ENCODE measurements at places on chromosomes 2 and 18.
A peak's percentile ranks its signal among the peaks of the same experiment; 100 is the strongest.

DNA sequence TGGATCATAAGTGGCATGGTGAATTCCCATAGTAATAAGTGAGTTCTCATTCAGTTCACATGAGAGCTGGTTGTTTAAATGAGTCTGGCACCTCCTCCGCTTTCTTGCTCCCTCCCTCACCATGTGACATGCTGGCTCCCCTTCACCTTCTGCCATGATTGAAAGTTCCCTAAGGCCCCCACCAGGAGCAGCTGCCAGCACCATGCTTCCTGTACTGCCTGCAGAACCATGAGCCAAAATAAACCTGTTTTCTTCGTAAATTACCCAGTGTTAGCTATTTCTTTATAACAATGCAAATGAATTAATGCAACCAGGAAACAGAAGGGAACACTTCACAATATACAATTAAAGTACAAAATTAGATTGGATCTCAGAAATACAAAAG lies 257.0 kb downstream of the MREG start:
- DNase-seq = no peak

DNA sequence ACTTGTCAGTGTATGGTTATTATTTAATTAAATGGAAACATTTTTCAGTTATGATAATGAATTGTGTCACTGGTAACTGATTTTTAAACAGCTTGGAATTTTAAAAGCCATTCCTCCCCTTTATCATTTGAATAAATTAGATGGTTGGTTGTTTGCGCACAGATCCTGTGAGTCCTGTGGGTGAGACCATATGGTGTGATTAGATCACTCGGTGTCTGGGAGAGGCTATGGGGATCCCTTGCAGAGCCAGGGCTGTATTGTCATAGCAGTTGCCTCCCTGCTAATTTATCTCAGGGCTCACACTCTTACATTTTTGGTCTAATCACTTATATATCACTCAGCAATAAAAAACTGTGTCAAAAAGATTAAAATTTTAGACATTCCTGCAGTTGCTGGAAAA lies 133.5 kb downstream of the ASXL3 start:
- DNase-seq = no peak

DNA sequence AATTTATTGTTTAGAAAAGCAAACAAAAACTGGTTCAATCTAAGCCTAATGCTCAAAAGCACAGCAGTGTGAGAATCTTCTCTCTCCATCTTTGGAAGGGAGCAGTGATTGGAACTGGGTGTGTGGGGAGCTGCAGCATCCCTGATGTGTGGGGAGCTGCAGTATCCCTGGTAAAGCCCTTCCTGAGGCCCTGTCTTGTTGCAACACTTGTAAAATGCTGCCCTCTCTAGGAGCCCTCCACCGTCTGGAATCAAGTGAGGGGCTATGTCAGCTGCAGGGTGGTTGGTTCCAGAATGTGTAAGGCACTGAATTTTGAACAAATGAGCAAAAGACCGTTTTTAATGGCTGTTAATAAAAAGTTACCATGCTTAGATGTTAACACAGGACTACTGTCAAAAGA lies 147.7 kb upstream of the RAB12 start:
- no peak for DNase-seq

DNA sequence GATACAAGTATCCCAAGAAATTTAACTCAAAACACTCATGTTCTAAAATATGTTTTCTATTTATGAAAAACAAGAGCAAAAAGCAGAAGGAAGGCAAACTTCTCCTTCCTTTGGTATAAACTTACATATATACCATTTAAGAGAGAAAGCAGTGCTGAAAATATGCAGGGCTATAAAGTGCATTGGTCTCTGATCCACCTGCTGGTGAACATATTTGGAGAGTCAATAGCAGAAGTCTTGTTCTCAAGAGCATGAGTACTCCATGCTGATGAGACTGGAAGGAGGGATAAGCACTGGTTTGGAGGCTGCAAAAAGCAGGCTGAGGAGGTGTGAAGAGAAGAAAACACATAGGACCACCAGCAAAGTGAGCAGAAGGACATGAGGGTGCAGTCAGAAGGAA lies 391.2 kb downstream of the STK39 start:
- DNase-seq = no peak

- no peak for DNase-seq
Measured at GRCh38 chr2:40292291-40292690, 159.6 kb downstream of the SLC8A1 start.

DNA sequence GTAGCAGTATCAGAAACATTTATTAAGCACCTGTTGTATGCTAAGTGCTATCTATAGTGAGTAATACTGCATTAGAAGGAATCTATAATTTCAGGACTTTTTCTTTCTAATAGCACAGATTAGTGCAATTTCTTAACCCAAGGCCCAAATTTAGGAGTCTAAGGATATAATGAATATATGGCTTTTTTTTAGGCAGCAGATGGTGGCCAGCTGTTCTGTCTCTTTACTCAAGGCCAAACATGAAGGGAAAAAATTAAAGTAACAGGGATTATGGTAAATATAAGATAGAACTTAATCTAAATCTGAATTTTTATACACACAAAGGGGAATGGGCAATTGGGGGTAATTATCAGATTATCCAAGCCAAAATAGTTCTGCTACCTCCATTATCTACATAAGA lies 230.6 kb upstream of the SP5 start:
- no peak for DNase-seq

DNA sequence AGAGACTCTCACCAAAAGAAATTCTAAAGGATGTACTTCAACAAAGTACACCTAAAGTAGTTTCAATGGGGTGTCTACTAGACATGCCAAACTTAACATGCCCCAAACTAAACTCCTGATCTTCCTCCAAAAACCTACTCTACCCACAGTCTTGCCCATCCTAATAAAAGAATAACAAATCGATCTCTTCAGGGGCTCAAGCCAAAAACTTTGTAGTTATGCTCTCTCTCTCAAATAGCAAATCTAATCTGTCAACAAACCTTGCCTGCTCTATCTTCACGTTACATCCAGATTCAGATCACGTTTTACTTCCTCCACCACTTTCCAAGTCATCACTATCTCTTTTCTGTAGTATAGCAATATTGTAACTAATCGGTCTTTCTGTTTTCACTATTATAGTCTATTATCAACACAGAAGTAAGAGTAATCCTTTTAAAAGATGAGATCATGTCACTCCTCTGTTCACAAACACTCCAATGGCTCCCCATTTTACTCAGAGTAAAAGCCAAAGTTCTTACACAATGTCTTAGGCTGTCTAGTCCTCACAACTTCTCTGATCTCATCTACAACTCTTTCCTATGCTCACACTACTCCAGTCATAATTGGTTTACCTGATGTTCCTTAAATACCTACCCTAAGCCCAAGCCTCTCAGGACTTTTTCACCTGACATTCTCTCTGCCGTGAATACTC lies 79.9 kb downstream of the THADA start:
- DNase-seq = peak; percentile 26

GRCh38 chr18:6374340-6374739 lies 40.4 kb downstream of the L3MBTL4 start:
- no peak for DNase-seq

DNA sequence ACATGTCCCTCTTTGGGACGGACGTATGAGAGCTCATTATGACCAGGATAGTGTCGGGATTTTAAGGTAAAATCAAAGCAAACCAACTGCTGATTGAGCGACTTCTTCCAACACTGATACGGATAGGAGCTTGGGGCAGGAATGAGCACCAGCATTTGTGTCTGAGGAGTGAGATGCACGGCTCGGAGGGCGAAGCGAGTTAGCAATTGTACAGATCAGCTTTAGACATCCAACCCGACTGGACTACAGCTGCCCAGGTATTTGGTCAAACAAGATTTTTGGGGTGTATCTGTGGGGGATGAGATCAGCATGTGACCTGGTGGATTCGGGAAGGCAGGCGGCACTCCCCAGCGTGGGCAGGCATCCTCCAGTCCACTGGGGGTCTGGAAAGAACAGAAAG lies 76.1 kb downstream of the NDUFA10 start:
- no peak for DNase-seq

DNA sequence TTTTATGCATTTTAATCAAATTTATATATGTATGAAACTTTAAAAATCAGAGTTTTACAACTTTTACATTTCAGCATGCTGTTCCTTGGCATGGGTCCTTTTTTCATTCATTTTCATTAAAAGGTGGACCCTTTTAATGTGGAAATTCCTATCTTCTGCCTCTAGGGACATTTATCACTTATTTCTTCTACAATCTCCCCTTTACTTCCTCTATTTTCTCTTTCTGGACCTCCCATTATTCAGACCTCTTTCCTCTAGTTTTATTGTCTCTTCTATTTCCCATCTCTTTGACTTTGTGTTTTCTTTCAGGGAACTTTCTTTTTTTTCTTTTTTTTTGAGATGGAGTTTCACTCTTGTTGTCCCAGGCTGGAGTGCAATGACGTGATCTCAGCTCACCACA lies 5.7 kb downstream of the PROC start:
- no peak for DNase-seq

DNA sequence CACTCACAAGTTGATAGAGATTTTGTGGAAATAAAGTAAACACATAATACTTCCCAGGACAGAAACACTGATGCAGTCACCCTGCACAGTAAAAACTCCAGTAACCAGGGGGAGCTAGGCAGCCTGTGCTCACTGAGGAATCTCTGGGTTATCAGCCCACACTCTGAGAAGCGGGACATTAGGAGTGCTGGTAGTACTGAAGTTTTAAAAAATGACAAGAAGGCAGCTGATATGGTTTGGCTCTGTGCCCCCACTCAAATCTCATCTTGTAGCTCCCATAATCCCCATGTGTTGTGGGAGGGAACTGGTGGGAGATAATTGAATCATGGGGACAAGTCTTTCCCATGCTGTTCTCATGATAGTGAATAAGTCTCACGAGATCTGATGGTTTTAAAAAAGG lies 31.4 kb downstream of the KCTD1 start:
- no peak for DNase-seq

- DNase-seq = no peak
Measured at GRCh38 chr18:70506511-70506910, 217.7 kb downstream of the SOCS6 start.

- no peak for DNase-seq
Measured at GRCh38 chr2:120606931-120607330, 128.7 kb upstream of the GLI2 start.

GRCh38 chr2:57497489-57498096 lies 549.0 kb upstream of the VRK2 start:
- peak; percentile 28 for DNase-seq

- DNase-seq = peak; percentile 47
Measured at GRCh38 chr2:170822290-170823087, 5.8 kb downstream of the GAD1 start.

DNA sequence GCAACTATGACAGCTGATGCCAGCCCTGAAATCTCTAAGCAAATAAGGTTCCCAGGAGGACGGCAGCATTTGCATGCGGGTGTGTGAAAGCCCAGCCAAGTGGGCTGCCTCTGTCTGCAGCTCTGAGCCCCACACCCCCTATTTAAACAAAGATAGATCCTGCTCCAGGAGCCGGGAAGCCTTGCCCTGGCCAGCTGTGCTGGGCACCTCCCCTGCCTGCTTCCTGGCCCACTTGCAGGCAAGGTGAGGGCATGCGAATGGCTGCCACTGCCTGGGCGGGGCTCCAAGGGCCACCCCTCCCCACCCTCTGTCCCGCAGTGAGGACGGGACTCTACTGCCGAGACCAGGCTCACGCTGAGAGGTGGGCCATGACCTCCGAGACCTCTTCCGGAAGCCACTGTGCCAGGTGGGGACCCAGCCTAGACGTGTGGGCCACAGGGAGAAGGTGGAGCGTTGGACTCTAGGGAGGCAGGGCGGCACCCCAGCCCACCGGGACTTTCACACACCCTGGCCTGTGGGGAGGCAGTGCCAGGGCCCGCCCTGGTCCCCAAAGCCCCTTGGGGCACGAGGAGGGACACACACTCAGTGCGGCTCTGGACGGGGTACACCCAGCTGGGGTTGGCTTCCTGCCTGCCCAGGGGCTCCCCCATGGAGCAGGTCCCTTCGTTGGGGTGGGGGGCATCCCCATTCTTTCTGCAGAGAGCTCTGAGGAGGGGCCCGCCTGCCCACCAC lies at the start of gene ANO7:
ANO7 (plus strand) TSS at position 317 of the 732 bp plus-strand sequence. CDS start 1,387 bp downstream, outside the sequence.
- no peak for DNase-seq

- DNase-seq = no peak
Measured at GRCh38 chr2:218871345-218872302, 9.0 kb upstream of the WNT10A start.

- peak; percentile 48 for DNase-seq
Measured at GRCh38 chr2:240564561-240565332, 3.5 kb upstream of the RNPEPL1 start.

DNA sequence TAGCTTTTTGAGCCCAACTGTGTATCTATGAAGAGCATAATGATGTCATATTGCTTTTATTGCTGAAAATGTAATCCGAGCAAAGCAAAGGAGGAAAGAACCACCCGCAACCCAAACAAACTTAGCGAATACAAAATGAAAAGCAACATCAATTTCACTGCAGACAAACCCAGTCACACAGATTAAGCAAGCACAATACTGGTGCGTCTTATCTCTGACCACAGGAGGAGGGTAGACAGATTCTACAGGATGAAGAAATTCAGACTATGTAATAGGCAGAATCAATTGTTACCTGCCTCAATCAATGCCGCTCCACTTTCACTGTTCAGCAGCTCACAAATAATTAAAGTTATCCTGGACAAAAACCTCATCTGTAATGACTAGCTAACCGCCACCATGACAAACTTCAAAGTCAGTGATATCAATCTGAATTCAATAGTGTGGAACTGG lies 115.5 kb upstream of the SP3 start:
- no peak for DNase-seq

Data from activated CD4-positive, alpha-beta T cell treated with anti-CD3 and anti-CD28 coated beads, Interleukin-2, amount 50 U/mL, for 16 hours (primary cell).